ENCODE measurements at places on chromosomes 5 and 9.

DNA sequence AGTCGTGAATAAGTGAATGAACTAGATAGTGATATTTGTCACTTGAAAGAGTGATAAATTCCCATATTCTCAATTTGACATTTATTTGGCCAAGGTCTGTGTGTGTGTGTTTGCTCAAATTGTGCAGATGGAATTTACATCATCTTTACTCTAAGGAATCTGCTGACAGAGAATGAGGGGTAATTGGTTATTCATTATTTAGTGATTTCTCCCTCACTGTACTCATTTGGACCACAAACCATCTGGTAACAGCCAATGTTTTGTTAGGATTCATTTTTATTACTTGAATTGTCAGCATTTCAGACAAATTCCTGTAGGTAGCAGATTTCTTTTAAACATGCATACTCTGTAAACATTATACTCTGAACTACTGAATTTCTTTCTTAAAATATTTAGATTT is 15.6 kb downstream of the VCAN start:
- DNase-seq = no peak

- peak; percentile 69 for DNase-seq
Measured at GRCh38 chr9:116661037-116661954, 25.8 kb upstream of the TRIM32 start.

DNA sequence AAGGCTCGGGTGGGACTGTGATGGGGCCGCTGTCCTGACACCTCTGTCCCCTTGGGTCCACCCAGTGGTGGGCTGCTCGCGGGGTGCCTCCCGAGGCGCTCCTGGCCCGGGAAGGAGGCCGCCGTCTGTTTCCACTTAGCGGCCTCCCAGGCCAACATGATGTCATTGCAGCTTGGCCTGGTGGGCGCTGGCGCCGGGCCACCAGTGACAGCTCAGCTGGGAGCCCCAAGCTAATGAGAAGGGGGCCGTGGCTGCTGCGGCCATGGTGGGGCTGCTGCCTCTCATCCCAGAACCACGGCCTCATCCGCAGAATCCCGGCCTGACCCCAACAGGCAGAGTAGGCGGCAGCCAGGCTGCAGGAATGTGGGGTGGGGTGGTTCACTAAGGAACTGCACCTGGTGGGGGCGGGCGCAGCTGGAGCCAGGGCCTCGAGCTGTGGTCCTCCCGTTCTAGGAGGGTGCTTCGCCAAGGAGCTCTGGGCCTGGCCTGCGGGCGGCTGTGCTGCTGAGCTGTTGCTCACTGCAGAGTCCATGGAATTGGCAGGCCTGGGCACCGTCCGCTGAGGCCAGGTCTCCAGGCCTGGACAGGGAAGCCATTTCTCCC is 123.5 kb upstream of the COL5A1 start:
- DNase-seq = no peak

GRCh38 chr9:114271556-114272510 is 51.1 kb upstream of the ORM1 start:
- DNase-seq = no peak

DNA sequence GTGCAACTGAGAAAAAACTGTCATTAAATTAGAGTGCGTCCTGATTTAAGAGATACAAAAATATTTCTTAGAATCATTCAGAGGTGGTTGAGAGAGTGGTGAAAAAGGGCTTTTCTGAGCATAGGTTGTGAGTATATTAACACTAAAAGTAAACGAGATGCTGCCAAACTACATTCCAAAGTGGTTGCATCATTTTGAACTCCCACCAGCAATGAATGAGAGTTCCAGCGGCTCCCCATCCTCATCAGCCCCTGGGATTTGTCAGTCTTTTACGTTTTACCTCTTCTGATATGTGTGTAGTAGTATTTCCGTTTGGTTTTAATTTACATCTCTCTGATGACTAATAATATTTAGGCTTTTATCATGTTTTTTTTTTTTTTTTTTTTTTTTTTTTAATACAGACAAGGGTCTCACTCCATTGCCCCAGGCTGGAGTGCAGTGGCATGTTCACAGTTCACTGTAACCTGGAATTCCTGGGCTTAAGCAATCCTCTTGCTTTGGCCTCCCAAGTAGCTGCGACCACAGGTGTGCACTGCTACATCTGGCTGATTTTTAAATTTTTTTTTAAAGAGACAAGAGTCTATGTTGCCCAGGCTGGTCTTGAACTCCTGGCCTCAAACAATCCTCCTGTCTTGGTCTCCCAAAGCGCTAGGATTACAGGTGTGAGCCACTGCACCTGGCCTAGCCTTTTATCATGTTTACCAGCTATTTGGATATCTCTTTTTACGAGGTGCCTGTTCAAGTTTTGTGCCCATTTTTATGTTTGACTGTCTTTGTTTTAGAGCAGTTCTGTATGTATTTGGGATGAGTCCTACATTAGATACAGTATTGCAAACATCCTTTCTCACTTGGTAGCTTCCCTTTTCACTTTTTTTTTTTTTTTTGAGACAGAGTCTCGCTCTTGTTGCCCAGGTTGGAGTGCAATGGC is 17.0 kb downstream of the PRRT1B start:
- no peak for DNase-seq

GRCh38 chr5:146238973-146239372 is 35.6 kb downstream of the RBM27 start:
- DNase-seq = no peak

DNA sequence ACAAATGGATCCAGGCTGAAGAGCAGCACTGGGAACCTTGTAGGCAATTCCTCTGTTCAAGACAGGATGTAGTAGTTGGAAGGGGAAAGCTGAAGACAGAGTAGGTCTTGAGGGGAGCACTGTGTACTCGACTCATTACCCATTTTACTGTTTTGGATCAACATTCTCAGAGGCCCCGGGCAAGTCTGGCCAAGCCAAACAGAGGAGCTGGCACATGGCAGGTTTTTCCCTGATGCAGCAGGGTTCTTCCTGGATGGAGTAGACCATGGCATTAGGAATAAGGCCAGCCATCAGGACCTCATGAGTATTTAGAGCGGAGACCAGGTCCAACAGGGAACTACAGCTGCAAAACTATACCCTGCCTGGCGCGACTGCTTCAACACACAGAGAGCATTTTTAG is 4.4 kb downstream of the SVEP1 start:
- DNase-seq = no peak

Measured in GM04504 (cell line).